ENCODE measurements at places on chromosomes 5 and 9.

DNA sequence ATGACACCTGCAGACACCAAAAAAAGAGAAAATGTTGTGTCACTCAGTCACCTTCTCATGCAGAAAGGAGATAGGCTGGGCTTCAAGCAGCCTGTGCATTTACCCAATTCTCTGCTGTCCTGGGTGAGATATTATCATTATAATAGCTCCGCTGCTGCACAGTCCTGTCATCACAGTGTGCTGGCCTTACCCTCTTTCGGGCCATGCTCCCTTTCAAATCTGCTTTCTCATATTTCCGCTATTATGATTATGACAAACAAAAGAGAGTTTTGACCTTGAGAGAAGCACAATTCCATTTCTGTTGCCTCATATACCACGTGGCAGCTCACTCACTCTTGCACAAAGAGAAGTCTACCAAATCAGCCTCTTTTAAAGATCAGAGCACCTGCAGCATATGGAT is 1350.1 kb upstream of the ACO1 start:
- peak; percentile 72 for DNase-seq

GRCh38 chr9:121187636-121188305 is 13.9 kb downstream of the RAB14 start:
- DNase-seq, result no peak

- no peak for DNase-seq
Observed at GRCh38 chr5:159943326-159943725, 27.0 kb downstream of the ADRA1B start.

GRCh38 chr5:6473284-6473683 is 24.6 kb downstream of the UBE2QL1 start:
- no peak for DNase-seq

DNA sequence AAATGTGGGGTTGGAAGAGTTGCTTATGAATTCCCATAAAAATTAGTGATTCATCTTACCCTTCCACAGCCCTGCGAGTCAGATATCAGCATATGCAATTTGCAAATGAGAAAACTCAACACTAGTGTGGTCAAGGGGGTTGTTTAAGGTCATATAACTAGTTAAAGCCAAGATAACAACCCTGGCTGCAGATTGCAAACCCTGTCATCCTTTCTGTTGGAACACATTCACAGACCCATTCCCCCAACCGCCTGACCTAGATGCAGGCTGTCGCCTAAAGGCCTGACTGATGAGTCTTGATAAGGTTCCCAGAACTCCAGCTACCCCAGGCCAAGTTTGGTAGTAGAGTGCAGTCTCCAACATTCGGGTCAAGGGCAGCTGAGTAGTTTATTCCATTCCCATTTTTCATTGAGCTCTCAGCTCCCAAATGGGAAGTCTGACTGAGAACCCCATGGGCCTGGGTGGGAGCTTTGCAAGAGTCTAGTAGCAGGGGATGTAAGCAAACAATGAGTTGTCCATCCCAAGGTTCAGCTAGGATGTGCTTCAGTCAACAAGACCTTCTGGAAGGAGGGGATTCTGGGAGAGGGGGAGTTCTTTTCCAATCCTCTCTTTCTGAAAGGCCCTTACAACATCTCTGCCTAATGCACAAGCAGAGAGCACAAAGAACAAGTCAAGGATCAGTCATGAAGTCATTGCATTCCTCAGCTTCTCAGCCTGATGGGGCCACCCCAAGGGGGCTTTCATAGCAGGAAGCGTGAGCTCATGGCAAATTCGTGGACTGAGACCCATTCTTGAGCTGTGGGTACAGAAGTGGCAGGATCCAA is 40.3 kb downstream of the ADAM19 start:
- DNase-seq, result no peak

DNA sequence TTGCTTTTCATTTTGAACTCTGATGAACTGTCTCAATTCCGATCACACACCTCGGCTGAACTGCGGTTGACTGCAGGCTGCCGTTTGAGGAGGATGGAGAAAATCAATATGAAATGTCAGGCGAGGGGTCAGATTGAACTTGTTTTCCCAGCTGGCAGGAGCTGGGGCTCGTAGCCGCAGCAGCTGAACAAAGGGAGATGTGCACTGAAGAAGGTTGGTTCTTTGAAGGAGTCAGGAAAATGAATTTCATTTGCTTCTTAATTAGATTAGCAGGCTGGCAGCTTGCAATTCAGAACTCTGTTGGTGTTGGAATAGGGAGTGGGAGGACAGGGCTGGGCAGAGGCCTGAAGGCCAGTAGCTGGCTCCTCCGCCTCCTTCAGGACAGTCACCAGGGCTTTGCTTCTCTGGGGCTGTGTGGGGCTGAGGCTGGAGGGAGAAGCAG is 117.4 kb upstream of the GPR151 start:
- DNase-seq, result no peak

DNA sequence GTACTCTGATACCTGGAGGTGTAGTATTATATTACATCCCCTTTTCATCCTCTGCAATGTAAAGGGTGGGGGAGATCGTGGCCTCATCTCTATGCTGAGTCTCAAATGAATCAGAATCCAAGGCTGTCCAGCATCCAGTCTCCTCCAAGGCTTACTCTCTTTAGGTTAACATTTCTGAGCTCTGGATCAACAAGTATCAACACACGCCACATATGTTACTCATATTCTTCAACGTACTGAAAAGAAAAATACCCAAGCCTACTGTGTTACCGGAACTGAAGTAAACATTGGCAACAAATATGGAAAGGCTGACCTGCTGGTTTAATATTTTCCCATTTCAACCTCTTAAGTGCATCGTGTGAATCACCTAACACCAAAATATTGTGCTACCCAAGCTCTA is 241.8 kb downstream of the GAS1 start:
- no peak for DNase-seq

GRCh38 chr5:93092349-93093105 is 488.5 kb downstream of the NR2F1-AS1 start:
- peak; percentile 25 for DNase-seq

DNA sequence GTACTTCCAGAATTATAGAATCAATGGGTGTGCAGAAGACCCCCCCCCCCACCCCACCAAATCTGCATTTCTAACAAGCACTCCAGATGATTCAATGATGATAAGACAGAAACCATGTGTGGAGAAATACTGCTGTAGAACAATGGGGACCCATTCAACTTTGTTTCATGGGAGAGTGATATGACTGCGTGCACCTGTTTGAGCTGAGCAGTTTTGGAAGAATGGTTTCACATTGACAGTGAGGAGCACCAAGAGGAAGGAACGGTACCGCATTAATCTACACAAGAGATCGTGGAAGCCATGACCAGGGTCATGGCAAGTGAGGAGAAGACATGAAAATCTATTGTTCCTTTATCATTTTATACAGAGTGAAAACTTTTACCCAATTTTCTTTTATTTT is 202.7 kb downstream of the CD180 start:
- no peak for DNase-seq

DNA sequence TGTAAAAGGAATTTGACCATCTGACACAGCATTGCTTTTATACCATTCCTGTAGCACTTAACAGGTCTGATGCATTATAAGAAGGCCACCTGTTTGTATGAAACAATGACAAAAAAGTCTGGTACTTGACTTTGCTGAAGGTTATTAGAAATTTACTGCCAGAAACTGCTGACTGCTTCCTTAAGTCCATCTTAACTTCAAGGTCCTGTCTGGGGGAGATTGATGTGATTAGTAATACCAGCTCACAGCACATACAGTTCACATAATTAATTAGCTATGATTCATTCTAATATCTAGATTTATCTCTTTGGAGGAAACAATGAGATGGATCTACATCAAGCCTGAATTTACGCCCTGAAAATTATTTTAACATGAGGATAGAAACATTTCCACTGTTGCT is 49.6 kb upstream of the TEK start:
- DNase-seq, result no peak

DNA sequence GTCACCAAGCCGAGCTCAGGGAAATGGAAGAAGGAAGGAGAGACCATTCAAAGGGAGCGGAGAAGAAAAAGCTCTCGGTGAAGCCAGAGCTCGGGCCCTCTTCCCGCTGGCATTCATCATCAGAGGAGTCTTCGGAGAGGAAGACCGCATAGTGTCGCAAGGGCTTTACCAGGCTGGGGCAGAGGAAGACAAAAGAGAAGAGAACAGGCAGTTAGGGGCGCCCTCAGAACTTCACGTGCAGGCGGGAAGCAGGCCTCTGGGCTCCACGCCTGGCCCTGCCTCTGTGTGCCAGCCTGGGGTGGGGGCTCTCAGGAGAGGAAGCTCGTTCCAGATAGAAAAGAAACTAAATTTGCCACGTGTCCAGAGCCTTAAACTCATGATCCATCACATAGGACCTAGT is 31.7 kb downstream of the CRB2 start:
- DNase-seq, result no peak

GRCh38 chr9:42388846-42389245 is 205.4 kb downstream of the SPATA31A6 start:
- DNase-seq, result no peak

DNA sequence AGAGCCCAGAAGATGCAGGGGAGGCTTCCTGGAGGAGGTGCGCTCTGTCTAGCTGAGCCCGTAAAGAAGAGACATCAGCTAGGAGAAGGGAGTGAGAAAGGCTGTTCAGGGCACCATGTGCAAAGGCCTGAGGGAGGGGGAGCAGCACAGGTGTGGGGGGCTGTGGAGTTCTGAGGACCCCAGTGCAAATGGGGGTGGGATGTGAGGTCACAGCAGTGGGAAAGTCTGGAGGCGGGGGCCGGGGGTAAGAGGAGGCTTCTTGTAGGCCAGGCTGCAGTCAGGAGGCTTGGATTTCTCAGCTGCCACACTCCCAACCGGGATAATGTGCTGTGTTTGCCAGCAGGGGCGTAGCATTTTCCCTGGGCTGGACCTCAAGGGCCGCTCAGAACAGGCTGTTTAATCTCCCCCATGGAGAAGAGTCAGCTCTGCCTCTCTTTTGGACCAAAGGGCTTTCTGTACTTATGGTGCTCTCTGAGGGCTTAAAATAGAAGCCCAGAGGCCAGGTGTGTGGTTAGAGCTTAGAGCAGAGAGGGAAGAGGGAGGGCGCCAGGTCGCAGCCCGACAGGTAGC is 5.7 kb downstream of the NEURL1B start:
- DNase-seq, result peak; percentile 40

GRCh38 chr5:129563585-129563984 is 103.5 kb downstream of the ADAMTS19 start:
- no peak for DNase-seq

- no peak for DNase-seq
Observed at GRCh38 chr5:157496864-157497263, 36.9 kb downstream of the NIPAL4 start.

- DNase-seq, result no peak
Observed at GRCh38 chr5:65816729-65817128, 94.7 kb downstream of the NLN start.

DNA sequence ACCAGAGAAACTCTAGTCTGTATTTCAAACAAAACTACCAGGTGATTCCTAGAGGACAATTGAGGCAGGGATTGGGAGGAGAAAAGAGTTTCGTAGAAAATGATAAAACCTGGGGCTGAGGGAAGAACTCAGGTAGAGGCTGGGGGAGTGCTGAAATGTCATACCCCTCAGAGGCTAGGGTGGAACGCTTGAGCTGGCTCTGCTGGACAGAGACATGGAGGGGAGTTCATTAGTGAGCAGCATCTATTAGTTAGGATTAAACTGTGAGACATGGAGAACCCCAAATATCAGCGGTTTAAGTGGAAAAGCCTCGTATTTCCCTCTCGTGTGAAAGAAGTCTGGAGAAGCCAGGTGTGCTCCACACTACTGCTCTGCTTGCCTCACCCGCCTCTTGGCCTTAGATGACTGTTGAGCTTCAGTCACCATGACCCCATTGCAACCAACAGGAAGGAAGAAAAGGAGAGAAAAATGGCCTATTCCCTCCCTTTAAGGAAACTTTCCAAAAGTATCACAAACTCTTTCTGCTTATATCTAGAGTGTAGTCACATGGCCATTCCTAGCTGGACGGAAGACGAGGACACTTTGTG is 53.7 kb upstream of the ABCA1 start:
- no peak for DNase-seq

DNA sequence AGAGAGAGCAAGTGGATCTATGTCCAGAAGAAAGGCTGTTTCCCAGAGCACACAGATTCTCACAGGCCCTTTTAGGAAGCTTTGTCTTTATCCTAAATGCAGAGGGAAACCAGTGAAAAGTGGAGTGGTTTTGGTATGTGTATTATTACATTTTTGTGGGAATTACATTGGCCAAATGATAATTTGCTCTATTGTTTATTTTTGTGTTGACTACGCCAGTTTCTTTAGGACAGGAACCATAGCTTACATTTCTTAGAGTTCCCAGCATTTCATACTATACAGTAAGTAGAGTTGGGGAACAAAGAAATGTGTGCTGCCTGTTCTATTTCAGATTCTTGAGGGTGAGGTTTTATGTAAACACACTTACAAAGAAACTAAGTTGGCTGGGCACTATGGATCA is 29.4 kb upstream of the SPATA31D4 start:
- DNase-seq, result no peak

GRCh38 chr9:93121316-93122241 is 12.5 kb downstream of the NINJ1 start:
- DNase-seq, result no peak

- DNase-seq, result no peak
Observed at GRCh38 chr9:96447406-96447805, 2.6 kb upstream of the HABP4 start.

DNA sequence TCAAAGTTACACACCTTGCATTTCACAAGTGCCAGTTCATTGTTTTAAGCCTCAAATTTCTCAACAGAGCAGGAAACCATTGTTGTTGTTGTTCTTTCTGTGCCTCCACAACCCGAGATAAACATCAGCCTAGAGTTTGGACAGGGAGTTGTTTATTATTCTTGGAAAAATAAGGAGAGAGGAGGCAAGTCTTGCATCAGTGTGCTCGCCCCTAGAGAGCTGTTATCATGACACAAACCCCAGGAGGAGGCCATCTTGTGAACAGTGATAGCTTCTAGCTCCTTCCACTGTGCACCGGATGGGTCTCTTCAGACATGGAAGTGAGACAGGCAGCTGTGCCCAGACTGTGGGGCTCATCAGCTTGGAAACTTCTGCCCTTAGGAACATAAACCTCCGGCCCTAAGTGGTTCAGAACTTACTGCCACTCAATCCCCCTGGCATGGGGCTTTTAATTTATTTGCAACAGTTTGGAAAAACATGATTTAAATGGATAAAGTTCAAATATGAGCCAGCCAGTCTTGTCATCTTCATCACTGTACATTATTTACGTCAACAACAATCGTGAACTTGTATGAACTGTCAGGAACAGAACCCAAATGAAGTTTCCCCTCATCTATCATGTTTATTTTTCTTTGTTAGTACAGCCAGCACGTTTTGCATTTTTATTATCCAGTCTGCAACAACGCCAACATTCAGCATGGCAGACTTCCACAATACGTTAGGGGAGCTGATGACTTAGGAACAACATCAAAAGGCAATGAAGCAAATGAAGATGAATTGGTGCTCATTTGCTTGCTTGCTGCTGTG is 181.7 kb upstream of the S1PR3 start:
- no peak for DNase-seq

- DNase-seq, result no peak
Observed at GRCh38 chr9:83474631-83475030, 63.6 kb downstream of the FRMD3 start.

DNA sequence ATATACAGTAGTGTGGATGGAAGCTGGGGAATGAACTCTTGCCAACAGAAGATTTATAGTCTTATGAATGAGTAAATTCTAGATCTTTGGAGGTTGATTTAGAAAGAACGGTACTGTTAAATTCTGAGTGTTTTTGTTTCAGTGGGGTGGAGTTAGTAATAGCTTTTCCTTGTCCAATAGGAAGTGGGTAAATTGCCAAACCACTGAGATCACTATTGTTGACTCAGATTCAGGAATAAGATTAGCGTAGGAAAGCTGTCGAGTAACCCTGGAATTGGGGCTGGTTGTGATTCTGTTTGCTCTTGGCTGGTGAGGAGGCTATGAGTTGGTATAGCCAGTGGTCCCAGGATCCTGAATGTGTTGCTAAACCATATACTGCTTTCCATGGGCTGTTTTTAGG is 155.6 kb downstream of the ARHGAP26 start:
- no peak for DNase-seq

GRCh38 chr5:152405145-152405544 is at the start of gene NMUR2:
TSS of gene NMUR2 (minus strand) at chr5:152405279. CDS start at chr5:152405113, 166 bp downstream.
- peak; percentile 27 for DNase-seq
